ENCODE measurements at places on chromosomes 6 and 20.

DNA sequence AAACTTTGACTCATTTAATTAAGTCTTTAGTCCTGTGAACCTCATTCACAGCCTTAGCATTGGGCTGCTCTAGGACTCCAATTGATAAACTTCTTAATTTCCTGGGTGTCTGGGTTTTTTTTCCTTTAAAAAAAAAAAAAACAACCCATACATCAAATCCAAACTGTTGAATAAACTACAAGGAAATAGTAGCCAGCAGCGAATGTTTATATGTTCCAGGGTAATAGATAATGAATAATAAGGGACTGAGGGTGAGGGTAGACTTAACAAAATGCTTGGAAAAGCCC lies 563.5 kb upstream of the AGPAT4 start:
- DNase-seq: no peak

- no peak for DNase-seq
Measured at GRCh38 chr6:81589465-81590313, 162.8 kb downstream of the TENT5A start.

- no peak for DNase-seq
Measured at GRCh38 chr6:1570848-1571247, 38.9 kb upstream of the FOXC1 start.

- no peak for DNase-seq
Measured at GRCh38 chr6:112571488-112572270, 224.5 kb downstream of the RFPL4B start.

DNA sequence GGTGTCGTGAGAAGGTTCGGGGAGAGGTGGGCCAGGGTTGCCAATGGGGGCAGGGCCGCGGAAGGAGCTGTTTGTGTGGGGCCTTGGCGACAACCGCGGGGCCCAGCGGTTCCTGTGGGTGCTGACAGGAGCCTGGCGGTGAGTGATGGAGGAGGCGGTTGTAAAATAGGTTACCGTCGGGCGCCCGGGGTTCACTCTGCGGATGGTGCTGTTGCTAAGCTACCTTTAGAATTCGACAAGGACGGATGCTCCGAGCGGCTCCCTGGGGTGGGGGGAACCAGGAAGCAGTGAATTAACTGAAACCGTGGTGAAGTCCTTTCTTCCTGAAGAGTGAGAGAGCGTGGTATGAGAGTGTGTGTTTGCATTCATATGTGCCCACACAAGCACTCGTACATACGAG lies 61.7 kb downstream of the CDH22 start:
- DNase-seq: no peak

GRCh38 chr6:38806271-38806670 lies 91.2 kb downstream of the DNAH8 start:
- DNase-seq: no peak

GRCh38 chr6:97306544-97307320 lies 23.7 kb upstream of the MMS22L start:
- DNase-seq: no peak

DNA sequence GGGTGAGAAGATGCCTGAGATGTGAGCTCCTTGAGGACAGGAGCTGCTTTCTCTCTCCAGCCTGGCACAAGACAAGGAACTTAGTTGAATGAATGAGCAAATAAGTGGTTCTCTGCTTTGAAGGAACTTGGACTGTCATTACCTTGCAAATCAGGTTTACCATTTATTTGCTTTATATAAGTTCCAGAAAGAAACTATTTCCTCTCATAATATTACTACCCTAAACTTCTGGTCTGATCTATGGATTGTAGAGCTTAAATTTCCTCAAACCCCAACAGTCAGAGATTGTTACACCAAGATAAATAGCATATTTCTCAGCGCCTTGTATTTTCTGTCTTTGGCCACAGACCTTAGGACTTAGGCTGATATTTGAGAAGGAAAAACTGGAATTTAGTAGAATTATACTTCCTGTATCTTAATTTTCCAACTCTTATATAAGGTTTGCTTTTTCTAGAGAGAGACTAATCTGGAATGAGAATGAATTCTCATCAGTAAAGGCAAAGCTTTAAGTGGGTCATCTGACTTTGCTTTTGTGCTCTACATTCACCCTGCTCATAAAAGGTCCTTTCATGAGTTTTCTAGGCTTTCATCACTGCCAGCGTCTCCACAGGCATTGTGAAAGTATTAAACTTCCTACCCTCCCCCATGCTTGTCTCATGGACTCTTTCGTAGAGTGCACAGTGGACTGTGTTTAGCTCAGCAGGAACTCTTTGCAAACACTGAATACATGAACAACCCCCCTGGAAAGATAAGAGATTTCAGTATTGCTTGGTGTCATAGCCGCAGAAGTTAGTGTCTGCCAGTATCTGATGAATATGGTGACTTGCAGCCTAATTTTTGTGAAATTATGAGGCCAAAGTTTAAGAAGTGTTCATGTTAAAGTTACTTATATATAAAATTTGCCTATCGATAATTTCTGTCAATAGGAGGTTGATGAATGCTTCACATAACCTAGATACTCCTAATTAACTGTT lies 74.0 kb downstream of the PTPRA start:
- DNase-seq: peak; percentile 21
